ENCODE measurements at places on chromosomes 1 and 21. TPM values are rescaled to one million over a fixed set of nuclear protein-coding genes. Genes with fewer than 3 reads are reported as not detected.

DNA sequence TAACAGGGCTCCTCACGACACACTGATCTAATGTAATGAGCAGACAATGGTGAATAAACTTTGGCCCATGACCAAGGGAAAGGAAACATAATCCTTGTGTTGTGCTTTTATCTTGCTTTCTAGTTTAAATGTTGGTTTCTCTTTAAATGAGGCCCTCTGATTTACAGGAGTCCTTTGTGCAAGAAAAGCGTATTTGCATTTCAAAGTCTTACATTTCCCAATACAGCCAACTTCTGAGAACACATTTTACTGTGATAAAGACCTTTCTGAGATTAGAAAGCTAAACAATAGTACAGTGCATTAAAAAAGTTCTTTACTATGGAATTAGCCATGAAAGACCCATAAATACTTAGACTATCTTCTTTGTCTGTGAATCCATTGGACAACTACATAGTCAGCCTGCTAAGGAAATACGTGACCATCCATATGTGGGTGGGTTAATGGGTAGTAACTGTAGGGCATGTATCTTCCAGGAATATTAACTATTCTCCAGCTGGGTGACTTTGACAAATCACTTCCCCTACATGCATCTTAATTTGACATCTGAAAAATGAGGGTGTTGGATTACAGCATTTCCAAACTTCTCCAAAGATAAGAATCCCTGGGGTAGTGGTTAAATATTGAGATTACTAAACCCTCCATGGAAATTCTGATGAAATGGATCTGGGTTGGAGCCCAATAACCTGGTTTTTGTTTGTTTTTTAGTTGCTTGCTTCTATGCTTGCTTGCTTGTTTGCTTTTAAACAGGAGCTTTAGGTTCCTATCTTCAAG lies 50.3 kb upstream of the USP1 start:
- DNase-seq: no peak

GRCh38 chr1:77333501-77333900 lies 51.7 kb downstream of the AK5 start:
- no peak for DNase-seq

GRCh38 chr1:17933971-17934370 lies 173.6 kb upstream of the IGSF21 start:
- no peak for DNase-seq

GRCh38 chr1:119766374-119766794 lies 2.3 kb downstream of the HMGCS2 start:
- peak; percentile 5 for DNase-seq

The IL20 gene
- not detected for total RNA-seq

The GUCA2B gene
- not detected for total RNA-seq

The ATAD3C gene
- total RNA-seq: not detected

Measured in cerebellum (tissue), 4 donors.